ENCODE measurements at places on chromosomes 11 and 22.

- DNase-seq, result no peak
Measured at GRCh38 chr11:34890812-34891211, 25.4 kb downstream of the APIP start.

- DNase-seq, result no peak
Measured at GRCh38 chr11:212150-213100, 4.9 kb downstream of the RIC8A start.

- no peak for DNase-seq
Measured at GRCh38 chr22:33350961-33351360, 292.8 kb upstream of the SYN3 start.

DNA sequence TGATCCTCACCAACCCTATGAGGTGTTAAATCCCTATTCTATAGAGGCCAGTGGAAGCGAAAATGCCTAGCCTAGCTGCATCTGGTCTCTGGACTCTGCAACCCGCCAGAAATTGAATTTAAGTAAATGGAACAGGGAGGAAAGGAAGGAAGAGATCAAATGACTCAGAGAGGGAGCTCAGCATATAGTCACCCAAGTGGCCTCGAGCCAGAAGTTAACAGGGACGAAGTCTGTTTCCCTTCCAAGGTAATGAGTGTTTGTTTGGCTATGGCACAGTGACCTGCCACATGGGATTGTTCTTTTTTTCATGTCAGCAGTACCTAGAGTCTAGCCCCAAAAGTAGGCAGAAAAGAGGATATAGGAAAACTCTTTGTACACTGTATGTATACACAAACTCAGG is 66.3 kb downstream of the PAK1 start:
- no peak for DNase-seq

GRCh38 chr11:123822599-123822998 is 16.4 kb upstream of the OR6M1 start:
- no peak for DNase-seq

Measured in H9 (cell line).